Calu3 (cell line): ENCODE measurements at places on chromosomes 13 and 19.

DNA sequence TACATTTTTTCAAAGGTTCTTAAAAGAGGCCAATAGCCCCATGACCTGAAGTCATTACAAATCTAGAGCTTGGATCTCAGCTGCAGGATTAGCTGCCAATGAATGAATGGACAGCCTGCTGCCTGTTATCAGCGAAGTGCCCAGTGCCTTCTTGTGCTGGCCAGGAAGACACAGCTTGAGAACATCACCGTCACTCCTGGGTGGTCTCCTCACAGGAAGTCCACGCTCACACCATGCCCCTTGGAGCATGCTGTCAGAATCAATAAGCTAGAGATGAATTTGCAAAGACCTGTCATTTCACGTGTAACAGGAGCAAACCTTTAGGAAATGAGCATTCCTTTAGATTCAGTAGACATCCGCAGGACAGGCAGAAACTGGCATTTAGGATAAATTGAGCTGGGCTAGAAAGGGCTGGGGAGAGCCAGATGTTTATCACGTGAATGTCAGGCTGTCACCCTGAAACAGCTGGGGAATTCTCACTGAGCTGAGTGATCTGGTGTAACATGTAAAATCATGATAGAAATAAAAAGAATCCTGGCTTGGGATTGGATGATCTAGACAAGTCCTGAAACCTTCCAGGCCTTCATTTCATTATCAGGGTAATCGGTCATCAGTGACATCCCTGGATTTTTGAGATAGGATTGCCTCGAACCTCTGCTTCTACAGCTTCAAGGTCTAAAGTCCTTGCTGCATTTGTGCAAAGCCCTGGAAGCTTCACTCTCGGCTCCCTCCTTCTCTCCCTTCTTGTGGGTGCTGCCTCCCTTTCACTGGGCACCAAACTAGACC, 49.9 kb upstream of the MEDAG start:
- DNase-seq, result no peak

DNA sequence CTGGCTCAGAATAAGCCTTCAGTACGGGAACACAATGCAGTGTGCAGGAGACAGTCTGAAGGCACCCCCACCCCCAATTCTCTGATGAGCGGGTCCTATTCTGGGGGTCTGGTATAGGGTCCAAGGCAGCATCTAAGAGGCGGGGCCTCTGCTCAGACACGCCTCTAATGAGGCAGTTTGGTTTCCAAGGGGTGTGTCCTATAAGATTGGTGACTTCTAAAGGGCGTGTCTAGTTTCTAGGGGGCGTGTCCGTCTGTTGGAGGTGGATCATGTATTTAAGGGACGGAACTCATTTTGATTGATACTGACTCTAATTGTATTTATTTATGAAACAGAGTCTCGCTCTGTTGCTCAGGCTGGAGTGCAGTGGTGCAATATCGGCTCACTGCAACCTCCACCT, 8.7 kb downstream of the FIZ1 start:
- no peak for DNase-seq

- no peak for DNase-seq
These were observed 395.0 kb downstream of the EFNB2 start for GRCh38 chr13:106140476-106140875.

- no peak for DNase-seq
These were observed 125.3 kb downstream of the TM9SF2 start for GRCh38 chr13:99626461-99627082.
